Hepatocyte (in vitro differentiated cells): ENCODE measurements at places on chromosomes 4 and X. TPM values are rescaled to one million over a fixed set of nuclear protein-coding genes. Genes with fewer than 3 reads are reported as not detected.

- no peak overlapping the region for H3K4me3 ChIP-seq
- peaks cover 8% of the 10 kb centered on the region for H3K27me3 ChIP-seq
- H3K27ac ChIP-seq, result no peak overlapping the region
- no peaks in the 10 kb centered on the region for H3K4me1 ChIP-seq
Observed at GRCh38 chr4:154456240-154456639, 35.4 kb downstream of the DCHS2 start.

- H3K27me3 ChIP-seq, result no peaks in the 10 kb centered on the region
- H3K4me1 ChIP-seq, result no peaks in the 10 kb centered on the region
- H3K36me3 ChIP-seq, result no peaks in the 10 kb centered on the region
- H3K27ac ChIP-seq, result no peak overlapping the region
- H3K4me3 ChIP-seq, result no peak overlapping the region
Observed at GRCh38 chr4:167419468-167420140, 185.3 kb upstream of the SPOCK3 start.

- H3K4me1 ChIP-seq, result no peaks in the 10 kb centered on the region
- DNase-seq, result no peak
- H3K27me3 ChIP-seq, result no peaks in the 10 kb centered on the region
- H3K27ac ChIP-seq, result no peak overlapping the region
- H3K4me3 ChIP-seq, result no peak overlapping the region
- no peaks in the 10 kb centered on the region for H3K36me3 ChIP-seq
Observed at GRCh38 chr4:85986266-85986665, 373.6 kb downstream of the MAPK10 start.

GRCh38 chr4:141501931-141502330, 134.5 kb upstream of the IL15 start:
- H3K27me3 ChIP-seq, result no peaks in the 10 kb centered on the region
- no peaks in the 10 kb centered on the region for H3K36me3 ChIP-seq
- no peak overlapping the region for H3K4me3 ChIP-seq
- no peak for DNase-seq
- no peaks in the 10 kb centered on the region for H3K4me1 ChIP-seq

The SMPX gene
- 0.64 and 1.4 TPM in 2 replicates for total RNA-seq

DNA sequence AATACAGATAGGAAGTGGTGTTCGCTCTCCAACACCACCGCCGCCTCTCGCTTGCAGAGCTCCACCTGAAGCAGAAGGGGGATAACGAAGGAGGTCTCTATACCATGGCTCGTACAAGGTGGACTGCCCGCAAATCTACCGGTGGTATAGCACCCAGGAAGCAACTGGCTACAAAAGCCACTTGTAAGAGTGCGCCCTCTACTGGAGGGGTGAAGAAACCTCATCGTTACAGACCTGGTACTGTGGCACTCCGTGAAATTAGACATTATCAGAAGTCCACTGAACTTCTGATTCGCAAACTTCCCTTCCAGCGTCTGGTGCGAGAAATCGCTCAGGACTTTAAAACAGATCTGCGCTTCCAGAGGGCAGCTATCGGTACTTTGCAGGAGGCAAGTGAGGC, 5.2 kb upstream of the BMP15 start:
- no peak overlapping the region for H3K27ac ChIP-seq
- no peaks in the 10 kb centered on the region for H3K4me1 ChIP-seq
- H3K4me3 ChIP-seq, result no peak overlapping the region

- no peaks in the 10 kb centered on the region for H3K36me3 ChIP-seq
- no peak overlapping the region for H3K4me3 ChIP-seq
- no peaks in the 10 kb centered on the region for H3K27me3 ChIP-seq
- H3K27ac ChIP-seq, result no peak overlapping the region
Observed at GRCh38 chrX:37380924-37381323, 31.8 kb downstream of the PRRG1 start.

The TLR10 gene
- not detected in 2 replicates for total RNA-seq

The POU3F4 gene
- total RNA-seq, result 0.03 TPM in 1 of 2 replicates, not detected in the other

- H3K36me3 ChIP-seq, result no peaks in the 10 kb centered on the region
- DNase-seq, result no peak
Observed at GRCh38 chrX:22963196-22963595, 36.6 kb upstream of the DDX53 start.

GRCh38 chrX:113833096-113834055, 750.5 kb upstream of the HTR2C start:
- no peak overlapping the region for H3K27ac ChIP-seq
- no peaks in the 10 kb centered on the region for H3K27me3 ChIP-seq
- H3K36me3 ChIP-seq, result no peaks in the 10 kb centered on the region
- no peaks in the 10 kb centered on the region for H3K4me1 ChIP-seq
- no peak overlapping the region for H3K4me3 ChIP-seq
- DNase-seq, result no peak

The VCX2 gene
- total RNA-seq, result not detected in 2 replicates

The ACOX3 gene
- 21.0 and 22.5 TPM in 2 replicates for total RNA-seq

DNA sequence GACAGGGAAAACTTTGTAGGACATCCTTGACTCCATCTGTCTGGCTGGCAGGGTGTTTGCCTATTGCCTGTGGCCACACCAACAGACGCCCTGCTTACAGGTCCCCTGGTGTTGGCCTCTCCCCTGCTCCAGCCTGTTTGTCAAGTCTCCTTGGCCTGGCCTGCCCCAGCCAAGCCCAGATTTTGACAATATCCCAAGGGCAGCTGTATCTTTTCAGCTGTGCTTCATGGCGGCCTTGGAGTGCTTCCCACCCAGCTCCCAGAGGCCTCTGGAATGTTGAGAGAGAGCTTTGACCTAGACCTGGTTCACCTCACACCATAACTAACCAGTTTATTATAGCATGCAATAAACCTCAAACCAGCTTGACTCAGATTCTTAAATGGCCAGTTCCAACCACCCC, 204.0 kb upstream of the NHS start:
- no peaks in the 10 kb centered on the region for H3K36me3 ChIP-seq
- H3K27ac ChIP-seq, result no peak overlapping the region
- no peaks in the 10 kb centered on the region for H3K27me3 ChIP-seq
- no peak overlapping the region for H3K4me3 ChIP-seq
